Esophagus squamous epithelium (tissue), 5 donors: ENCODE measurements at places on chromosomes 6 and 20. TPM values are rescaled to one million over a fixed set of nuclear protein-coding genes. Genes with fewer than 3 reads are reported as not detected.

The GMNN gene
- total RNA-seq, result 19.9 TPM

The TSPO2 gene
- total RNA-seq, result not detected

The FAXC gene
- 5.9 TPM for total RNA-seq

The KIAA1755 gene
- 3.4 TPM for total RNA-seq

The AKAP12 gene
- 17.8 TPM for total RNA-seq

The SH3BGRL2 gene
- total RNA-seq, result 102 TPM

The LINC00237 gene
- total RNA-seq, result not detected

The HDGFL1 gene
- total RNA-seq, result not detected

The IPCEF1 gene
- 8.1 TPM for total RNA-seq

The MAP7 gene
- 18.3 TPM for total RNA-seq

The MMP24OS gene
- 21.5 TPM for total RNA-seq

The DEFB124 gene
- total RNA-seq, result not detected

The SSTR4 gene
- total RNA-seq, result not detected

The ADGRB3 gene
- 0.18 TPM for total RNA-seq

The GDAP1L1 gene
- total RNA-seq, result not detected

The OPN5 gene
- total RNA-seq, result not detected

The C6orf52 gene
- not detected for total RNA-seq

The ZSCAN12 gene
- 2.3 TPM for total RNA-seq

The HLA-DPA1 gene
- 114 TPM for total RNA-seq

The EEF1A2 gene
- total RNA-seq, result 0.44 TPM

The NEDD9 gene
- total RNA-seq, result 14.9 TPM

The SMOC2 gene
- 5.8 TPM for total RNA-seq

The IMPG1 gene
- total RNA-seq, result not detected

The NNAT gene
- 1.9 TPM for total RNA-seq

The JAG1 gene
- 126 TPM for total RNA-seq

The KCNK15 gene
- 0.13 TPM for total RNA-seq

The CHRNA4 gene
- total RNA-seq, result not detected

The PSORS1C2 gene
- total RNA-seq, result 0.91 TPM

The HLA-DMB gene
- 3.4 TPM for total RNA-seq

The SLC13A3 gene
- 1.1 TPM for total RNA-seq

The BTN1A1 gene
- not detected for total RNA-seq

The SOBP gene
- total RNA-seq, result 1.4 TPM

The CST1 gene
- not detected for total RNA-seq

The GHRH gene
- not detected for total RNA-seq

The TNXB gene
- 24.5 TPM for total RNA-seq

The RFX6 gene
- total RNA-seq, result not detected

The SLC22A23 gene
- 40.0 TPM for total RNA-seq

The TRIM15 gene
- total RNA-seq, result not detected

The MYB gene
- 2.8 TPM for total RNA-seq

The ARMH2 gene
- not detected for total RNA-seq

The PHACTR1 gene
- 7.2 TPM for total RNA-seq

The FAM83C gene
- total RNA-seq, result 38.5 TPM

The GPR6 gene
- not detected for total RNA-seq

The XKR7 gene
- not detected for total RNA-seq

The HCRTR2 gene
- not detected for total RNA-seq

The GNAS-AS1 gene
- not detected for total RNA-seq

The PARD6B gene
- total RNA-seq, result 6.5 TPM

The PSORS1C1 gene
- 0.06 TPM for total RNA-seq

The EMILIN3 gene
- total RNA-seq, result 0.13 TPM

The PRND gene
- total RNA-seq, result not detected

The TNFRSF21 gene
- total RNA-seq, result 43.4 TPM

The FAM209A gene
- not detected for total RNA-seq

The OGFR gene
- 41.4 TPM for total RNA-seq

The CARMIL1 gene
- 17.3 TPM for total RNA-seq

The BEND3 gene
- 2.0 TPM for total RNA-seq

The SLC29A1 gene
- 24.8 TPM for total RNA-seq
